ENCODE measurements at places on chromosomes 4 and X.

GRCh38 chrX:68443155-68443868 is 10.0 kb upstream of the OPHN1 start:
- no peak for DNase-seq

- DNase-seq, result no peak
Observed at GRCh38 chr4:101136373-101137370, 210.7 kb downstream of the PPP3CA start.

DNA sequence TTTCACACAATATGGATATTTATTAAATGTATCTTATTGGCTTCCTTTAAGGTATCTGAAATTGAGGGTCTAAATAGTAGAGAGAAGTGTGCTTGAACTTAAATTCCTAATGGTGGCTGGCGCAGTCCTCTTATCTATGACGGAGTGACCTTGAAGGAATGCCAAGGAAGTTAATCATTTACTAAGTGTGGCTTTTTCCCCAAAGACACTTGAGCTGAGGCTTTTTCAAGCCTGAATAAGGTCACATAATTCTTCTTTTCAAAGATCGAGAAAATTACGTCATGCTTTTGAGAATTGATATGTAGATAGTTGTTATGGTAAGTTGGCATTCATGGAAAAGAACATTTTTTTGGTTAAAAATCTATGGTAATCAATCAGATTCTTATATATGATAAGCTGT is 11.7 kb upstream of the PRPS2 start:
- no peak for DNase-seq

GRCh38 chr4:188015025-188015940 is 19.7 kb downstream of the ZFP42 start:
- no peak for DNase-seq

- no peak for DNase-seq
Observed at GRCh38 chrX:15947648-15948317, 93.2 kb upstream of the AP1S2 start.

GRCh38 chrX:6930307-6930849 is 217.1 kb upstream of the STS start:
- no peak for DNase-seq

GRCh38 chrX:135572436-135572835 is 52.0 kb downstream of the INTS6L start:
- no peak for DNase-seq

- DNase-seq, result no peak
Observed at GRCh38 chr4:4456351-4456750, 69.4 kb downstream of the NSG1 start.

GRCh38 chr4:153555730-153556434 is 89.7 kb downstream of the TMEM131L start:
- DNase-seq, result no peak

- no peak for DNase-seq
Observed at GRCh38 chr4:92172203-92172602, 131.6 kb upstream of the GRID2 start.

DNA sequence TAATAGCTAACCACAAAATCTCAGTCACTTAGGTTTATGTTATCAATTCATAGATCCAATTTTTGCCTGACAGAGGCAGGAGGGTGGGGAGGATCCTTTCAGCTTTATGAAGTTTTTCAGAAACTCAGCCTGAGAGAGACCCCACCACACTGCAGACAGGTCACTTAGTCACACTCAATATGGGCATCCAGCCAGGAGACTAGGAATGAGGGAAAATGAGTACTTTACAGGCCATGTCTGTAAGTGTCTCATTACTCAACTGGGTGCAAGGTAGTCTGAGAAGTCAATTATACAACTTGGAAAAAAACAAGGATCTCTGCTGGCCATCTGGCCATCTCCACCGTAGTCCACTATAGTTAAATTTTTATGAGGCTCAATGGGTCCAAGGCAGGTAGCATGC is 365.9 kb downstream of the INPP4B start:
- no peak for DNase-seq

- DNase-seq, result no peak
Observed at GRCh38 chrX:149903889-149904748, 23.1 kb downstream of the MAGEA8 start.

DNA sequence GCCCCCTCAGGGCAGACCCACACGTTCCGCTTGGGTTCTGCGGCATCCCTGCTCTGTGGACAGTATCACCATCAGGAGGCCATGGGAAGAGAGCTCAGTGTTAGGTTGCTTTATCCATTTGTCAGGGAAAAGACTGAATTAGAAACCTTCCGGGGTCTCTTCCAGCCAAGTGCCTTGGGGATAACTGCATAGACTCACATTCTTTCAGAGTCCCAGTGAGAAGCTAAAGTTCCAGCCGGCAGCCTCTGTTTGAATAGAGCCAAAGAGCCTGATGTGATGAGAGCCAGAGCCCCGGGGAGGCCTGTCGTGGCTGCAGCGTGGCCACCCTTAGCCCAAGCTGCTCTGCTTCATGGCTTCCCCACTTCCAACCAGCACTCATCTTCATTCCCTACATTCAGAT is 85.2 kb downstream of the FHDC1 start:
- no peak for DNase-seq

GRCh38 chr4:92646826-92647225 is 343.1 kb downstream of the GRID2 start:
- DNase-seq, result no peak

GRCh38 chr4:78207951-78208350 is 150.8 kb downstream of the FRAS1 start:
- DNase-seq, result no peak

DNA sequence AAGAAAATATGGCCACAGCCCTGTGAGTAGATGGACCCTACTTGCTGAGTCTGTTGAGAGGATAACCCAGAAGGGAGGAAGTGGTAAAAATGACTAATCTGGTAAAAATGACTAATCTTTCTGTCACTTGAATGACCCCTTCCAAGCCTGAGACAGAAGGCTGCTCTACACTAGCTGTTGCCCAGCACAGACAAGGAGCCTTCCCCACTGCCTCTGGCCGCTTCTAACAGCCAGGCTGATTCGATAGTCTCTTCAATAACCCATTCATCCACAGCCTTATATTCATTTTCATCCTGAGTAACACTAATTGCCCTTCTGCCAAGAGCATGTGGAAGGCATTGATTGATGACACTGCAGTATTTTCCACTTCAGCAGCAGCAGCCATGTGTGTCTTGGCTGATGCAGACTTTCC is 18.4 kb downstream of the MAGEB17 start:
- DNase-seq, result no peak
